ENCODE measurements at places on chromosomes 5 and 9. TPM values are rescaled to one million over a fixed set of nuclear protein-coding genes. Genes with fewer than 3 reads are reported as not detected.

The IL13 gene
- polyA plus RNA-seq: not detected

DNA sequence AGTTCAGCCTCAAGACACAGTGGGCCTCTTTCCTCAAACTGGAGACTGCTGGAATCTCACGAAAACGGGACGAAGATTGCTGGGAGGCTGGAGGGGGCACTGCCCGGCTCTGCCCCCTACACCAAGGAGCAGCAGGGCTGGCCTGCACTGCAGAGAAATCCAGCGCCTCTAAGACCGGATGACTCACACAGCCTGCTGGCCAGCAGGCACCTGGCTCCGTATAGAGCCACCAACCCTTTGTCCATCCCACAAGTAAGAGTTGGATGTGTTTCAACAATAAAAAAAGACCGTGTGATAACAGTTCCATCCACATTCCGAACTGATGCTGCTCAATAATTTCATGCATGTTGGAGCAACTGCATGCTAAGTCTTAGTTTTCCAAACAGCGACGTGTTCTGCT, 11.5 kb downstream of the CCDC127 start:
- no peak for DNase-seq

GRCh38 chr5:135095871-135096270, 61.8 kb upstream of the PITX1 start:
- DNase-seq: peak; percentile 26

The NCS1 gene
- 3.6 TPM for polyA plus RNA-seq

The ORM2 gene
- polyA plus RNA-seq: not detected

The ASPN gene
- 1.2 TPM for polyA plus RNA-seq

DNA sequence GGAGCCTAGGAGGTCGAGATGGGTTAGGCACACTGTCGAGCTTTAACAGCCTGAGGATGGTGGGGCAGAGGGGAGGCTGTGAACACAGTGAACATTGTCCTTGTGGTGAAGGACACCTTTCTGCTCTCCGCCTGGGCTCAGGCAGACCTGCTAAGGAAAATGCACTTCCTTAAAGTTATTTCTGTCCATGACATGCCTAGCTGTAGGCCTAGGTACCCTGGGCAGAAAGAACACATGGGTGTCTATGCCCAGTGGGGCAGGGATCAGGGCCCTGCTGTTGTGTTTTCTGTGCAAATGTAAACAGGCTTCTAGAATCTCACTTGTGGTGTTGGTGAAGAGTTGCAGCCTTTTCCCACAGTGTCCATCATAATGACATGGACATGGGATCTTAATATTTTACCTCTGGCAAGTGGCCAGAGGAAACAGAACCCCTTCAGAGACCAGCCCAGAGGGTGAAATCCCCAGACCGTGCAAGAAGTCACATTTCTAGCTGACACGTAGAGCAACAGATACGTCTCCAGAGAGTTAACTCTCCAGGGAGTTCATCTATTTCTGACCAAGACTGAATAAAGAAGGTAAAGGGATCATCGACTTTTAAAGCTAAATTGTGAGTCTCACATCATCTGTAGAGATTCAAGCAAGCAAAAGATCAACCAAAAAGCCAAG, 79.2 kb downstream of the C9orf152 start:
- no peak for DNase-seq

DNA sequence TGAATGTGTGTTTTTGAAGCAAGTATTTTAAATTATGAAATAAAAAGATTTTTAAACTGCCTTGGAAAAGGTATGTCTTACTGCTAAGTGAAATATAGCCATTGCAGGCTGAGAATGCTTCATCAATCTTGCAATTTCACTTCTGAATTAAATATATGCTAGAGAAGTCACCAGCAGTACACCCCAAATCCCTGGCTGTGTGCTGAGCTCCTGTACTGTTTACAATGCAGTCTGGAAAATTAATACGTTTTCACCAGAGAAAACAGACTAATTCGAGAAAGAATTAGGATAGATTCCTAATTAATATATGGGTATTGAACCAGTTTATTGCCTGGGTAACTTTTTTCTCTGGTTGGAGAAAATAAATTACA, 3.2 kb downstream of the PRDM6 start:
- no peak for DNase-seq

The RASGEF1C gene
- 0.04 TPM for polyA plus RNA-seq

The SPRY4 gene
- polyA plus RNA-seq: 8.0 TPM

- DNase-seq: no peak
Measured at GRCh38 chr5:113448252-113448651, 13.5 kb upstream of the TSSK1B start.

- DNase-seq: peak; percentile 79
Measured at GRCh38 chr5:75052192-75053053, at the start of gene GCNT4. Gene GCNT4 (minus strand): TSS chr5:75052558. CDS start chr5:75030037, 22,521 bp downstream.
